ENCODE measurements at places on chromosomes 5 and 9.

GRCh38 chr5:50963971-50964745 is 297.7 kb downstream of the PARP8 start:
- no peak for DNase-seq

DNA sequence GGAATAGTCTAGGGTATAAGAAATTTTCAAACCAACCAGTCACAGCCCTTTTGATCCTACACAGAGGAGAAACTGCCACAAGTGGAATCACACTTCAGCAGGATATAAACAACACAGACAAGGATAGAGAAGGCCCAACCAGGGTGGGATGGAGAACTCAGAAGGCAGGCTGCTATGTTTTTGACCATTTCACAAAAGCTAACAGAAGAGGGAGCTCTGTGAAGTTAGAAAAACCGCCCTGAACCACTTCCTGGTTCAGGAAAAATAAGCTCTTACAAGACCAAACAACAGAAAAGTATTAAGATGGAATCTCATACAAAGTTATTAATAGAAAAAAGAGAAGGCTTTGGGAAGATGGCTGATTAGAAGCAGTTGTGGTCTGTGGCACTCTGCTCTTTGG is 960 bp upstream of the IFNB1 start:
- DNase-seq, result peak; percentile 27

GRCh38 chr5:158715592-158715991 is 384.1 kb downstream of the EBF1 start:
- no peak for DNase-seq

GRCh38 chr5:100768221-100768620 is 134.9 kb downstream of the ST8SIA4 start:
- DNase-seq, result no peak

GRCh38 chr5:80146046-80146445 is 109.8 kb downstream of the SERINC5 start:
- no peak for DNase-seq

DNA sequence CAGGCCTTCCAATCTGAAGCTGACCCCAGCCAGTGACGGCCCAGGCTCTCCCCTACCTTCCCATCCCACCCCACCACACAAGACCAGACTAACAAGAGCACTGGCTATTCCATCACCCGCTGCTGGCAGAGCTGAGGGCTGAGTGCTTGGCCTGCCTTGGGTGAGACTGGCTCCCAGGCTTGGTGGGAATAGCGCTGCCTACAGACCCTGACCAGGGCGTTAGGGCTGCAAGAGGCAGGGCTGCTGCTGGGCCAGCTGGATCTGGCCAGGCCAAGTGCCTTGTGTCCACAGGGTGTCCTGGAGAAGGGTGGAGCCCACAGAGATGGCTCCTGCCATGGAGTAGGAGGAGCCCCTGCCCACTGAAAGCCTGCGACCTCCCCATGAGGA is 31.6 kb upstream of the ANGPTL2 start:
- DNase-seq, result no peak

DNA sequence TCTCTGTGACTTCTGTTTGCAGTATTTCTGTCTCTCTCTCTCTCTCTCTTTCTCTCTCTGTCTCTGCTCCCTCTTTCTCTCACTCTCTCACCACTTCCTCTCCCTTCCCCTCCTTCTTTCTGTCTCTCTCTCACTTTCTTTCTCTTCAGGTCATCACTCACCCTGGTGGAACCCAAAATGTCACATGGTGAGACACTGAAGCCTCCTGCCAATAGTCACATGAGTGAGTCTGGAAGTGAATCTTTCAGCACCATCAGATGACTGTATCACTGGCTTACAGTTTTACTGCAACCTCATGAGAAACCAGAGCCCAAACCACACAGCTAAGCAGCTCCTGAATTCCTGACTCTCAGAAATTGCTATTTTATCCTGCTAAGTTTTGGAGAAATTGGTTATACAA is 414.6 kb downstream of the CAAP1 start:
- DNase-seq, result no peak

- peak; percentile 24 for DNase-seq
Measured at GRCh38 chr9:130835441-130836298, 616 bp downstream of the ABL1 start.

- DNase-seq, result no peak
Measured at GRCh38 chr5:16192311-16192710, 12.7 kb upstream of the MARCHF11 start.

GRCh38 chr5:153883854-153884611 is 154.7 kb downstream of the FAM114A2 start:
- DNase-seq, result no peak

DNA sequence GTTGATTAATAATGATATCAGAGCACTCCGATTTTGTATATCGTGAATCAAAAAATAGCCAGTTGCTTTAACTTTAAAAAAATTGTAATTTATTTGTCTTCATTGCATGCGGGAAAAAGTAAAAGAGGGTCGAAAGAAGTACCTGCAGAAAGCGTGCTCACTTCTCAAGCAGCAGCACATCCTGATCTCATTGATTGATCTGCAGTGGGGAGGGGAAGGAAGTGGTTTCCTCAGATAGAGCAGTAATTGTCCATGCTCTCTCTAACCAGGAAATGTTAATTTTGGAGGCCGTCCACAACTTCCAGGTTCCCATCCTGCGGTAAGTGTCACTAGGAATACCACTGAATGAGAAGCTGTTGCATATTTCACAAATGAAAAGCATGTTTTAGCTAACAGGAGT is 63.2 kb downstream of the SYK start:
- no peak for DNase-seq

DNA sequence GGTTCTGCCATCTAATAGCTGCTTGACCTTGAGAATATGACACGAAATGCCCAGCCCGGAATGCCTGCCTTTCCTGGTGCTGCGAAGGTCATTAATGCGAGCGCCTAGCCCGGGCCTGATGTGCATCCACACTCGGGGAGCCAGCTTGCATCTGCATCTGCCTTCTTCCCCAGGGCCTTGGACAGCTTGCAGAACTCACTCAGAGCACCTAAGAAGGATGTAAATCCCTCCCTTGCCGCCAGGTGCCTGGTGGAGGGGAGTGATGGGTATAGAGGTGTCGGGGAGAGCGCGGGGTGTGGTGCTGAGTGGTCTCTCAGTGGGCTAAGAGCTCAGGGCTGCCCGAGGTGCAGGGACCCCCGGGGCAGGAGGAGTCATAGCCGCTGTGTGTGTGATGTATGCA is 127.2 kb downstream of the MRPL36 start:
- DNase-seq, result no peak

DNA sequence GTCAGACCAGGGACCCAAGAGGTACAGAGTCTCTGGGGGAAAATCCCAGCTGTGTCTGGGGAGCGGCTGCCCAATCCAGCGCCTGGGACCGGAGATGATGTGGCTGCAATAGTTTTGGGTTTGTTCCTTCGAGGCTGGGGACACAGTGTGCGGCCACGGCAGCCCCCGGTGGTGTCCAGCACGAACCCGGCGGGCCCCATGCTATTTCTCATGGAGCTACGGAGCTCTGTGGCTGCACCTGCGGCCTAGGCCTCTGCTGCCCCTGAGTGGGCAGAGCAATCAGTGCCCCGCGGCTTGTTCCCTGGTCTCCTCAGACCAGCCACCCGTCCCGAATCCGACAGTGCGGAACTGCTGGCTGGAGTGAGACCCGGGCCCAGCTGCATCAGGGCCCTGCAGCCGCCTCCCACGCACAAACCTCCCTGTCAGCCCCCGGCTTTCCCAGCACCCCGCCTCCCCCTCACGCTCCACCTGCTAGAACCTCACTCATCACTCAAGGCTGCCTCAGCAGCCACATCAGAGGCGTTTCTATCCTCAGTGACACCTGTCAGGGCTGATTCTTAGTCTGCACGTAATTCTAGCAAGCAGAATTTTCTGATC is 29.0 kb downstream of the SARDH start:
- no peak for DNase-seq

DNA sequence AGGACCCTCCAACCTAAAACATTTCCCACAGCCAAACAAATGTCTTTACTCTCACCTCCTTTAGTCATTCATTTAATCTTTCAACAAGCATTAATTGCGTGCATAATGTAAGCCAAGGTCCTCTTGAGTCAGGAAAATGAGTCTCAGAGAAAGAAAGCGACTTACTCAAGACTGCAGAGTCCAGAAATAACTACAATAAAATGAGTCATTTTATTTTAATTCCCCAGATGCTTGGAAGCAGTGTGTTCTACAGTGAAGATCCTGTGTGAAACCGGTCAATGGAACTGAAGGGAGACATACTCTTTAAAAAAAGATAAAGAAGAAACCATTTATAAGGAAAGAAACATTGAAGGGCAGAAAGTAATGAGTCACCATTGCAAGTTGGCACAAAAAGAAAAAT is 513.7 kb downstream of the CDK5RAP2 start:
- no peak for DNase-seq

DNA sequence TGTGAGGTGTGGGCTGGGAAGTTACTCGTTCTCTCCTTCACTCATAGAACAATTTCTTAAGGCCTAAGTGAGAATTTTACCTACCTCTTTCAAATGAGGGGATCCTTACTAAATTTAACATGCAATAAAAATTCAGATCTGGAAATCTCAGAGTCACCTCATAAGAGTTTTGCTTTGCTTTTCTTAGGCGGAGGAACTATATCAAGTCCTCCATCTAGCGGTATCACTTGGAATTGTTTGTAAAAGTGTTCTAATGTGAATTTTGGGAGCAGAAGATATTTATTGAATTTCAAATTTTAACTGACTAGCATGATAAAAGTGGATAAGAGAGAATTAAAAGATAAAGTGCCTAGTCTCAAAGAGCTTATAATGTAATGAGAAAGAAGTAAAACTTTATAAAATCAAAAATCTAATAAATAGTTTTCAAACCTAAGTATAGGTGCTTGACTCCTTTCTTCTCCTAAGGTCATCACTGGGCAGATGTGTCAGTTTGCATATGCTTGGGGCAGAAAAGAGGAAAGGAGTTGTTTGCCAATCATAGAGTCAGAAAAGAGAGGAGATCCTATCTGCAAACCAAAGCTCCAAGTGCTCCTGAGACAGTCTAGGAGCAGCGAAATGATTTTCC is 145.7 kb upstream of the DAB2 start:
- DNase-seq, result no peak

GRCh38 chr9:83623679-83624076 is 735 bp downstream of the IDNK start:
- DNase-seq, result no peak

DNA sequence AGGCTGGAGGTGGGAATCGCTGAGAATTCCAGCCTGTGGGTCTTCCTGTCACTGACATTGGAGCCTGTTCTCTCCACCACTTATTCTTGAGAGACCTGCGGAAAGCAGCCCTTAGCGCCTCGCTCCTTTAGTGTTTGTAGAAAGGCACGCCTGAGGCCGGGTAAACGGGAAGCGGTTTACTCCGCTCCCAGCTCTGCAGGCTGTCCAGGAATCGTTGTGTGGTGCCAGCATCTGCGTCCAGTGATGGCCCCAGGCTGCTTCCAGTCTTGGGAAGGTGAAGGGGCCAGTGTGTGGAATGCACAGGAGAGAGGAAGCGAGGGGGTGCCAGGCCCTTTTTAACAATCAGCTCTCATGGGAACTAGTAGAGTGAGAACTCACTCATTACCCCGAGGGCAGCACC is 44.6 kb upstream of the FCN2 start:
- DNase-seq, result no peak

DNA sequence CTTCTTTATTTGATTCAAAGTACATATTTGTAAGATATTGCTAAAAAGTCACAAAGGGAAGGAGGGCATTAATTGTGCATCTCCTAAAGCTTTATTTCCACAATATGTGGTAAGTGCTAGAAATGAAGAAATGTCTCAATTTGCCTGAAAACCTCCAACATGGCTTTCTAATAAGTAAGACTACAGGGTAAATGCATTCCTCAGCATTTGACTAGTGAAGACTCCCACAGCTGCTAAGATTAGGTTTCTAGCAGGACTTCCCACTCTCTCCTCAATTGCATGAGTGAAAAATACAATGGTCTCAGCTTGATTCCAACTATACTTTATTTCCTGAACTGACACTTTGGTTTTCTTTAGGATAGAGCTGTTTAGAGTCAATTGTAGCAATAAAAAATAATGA is 162.1 kb downstream of the ELAVL2 start:
- DNase-seq, result no peak

GRCh38 chr9:133822430-133823065 is 84.4 kb upstream of the SARDH start:
- no peak for DNase-seq

GRCh38 chr9:133578524-133579441 is 30.4 kb downstream of the FAM163B start:
- no peak for DNase-seq

DNA sequence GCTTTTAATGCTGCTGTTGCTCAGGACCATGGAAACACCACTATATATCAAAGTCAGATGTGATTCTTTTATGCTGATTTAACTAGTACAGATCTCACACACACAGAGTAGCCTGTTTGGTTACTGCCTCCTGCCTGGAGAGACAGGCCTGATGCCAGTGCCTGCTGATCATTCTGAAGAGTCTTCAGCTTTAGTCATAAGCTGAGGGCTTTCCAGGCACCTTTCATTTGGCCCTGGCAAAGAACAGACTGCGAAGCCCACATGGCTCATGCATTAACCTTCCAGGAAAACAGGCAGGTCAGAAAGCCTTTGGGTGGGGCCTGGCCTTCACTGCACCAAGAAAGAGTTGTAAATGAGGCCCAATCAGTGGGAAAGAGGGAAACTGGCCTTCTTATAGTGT is 144.7 kb downstream of the SAXO1 start:
- DNase-seq, result no peak

GRCh38 chr5:65880496-65881072 is 45.8 kb upstream of the ERBIN start:
- DNase-seq, result no peak
